ENCODE measurements at places on chromosomes 12 and 14. TPM values are rescaled to one million over a fixed set of nuclear protein-coding genes. Genes with fewer than 3 reads are reported as not detected.

- no peak for DNase-seq
- H3K36me3 ChIP-seq: no peaks in the 10 kb centered on the region
- H3K27ac ChIP-seq: no peak overlapping the region
- H3K27me3 ChIP-seq: no peaks in the 10 kb centered on the region
- H3K4me3 ChIP-seq: no peak overlapping the region
- H3K4me1 ChIP-seq: no peaks in the 10 kb centered on the region
Measured at GRCh38 chr12:68048648-68049297, 59.5 kb downstream of the IFNG-AS1 start.

DNA sequence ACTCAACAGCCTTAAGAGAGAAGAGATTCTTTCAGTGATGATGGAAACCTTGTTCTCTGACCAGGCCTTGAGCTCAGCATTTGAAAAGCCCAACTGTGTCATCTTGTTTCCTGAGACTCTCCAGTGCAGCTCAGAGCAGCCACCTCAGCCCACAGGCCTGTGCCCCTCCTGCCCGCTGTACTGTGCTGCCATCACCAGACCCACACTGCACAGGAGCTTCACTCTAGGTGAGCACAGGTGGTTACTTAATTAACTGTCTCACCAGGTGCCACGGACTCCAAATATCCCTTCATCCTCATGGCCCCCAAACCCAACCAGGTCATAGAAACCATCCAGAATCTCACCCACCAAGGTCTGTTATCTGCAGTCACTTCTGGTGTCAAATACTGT lies 51.3 kb downstream of the JAG2 start:
- no peaks in the 10 kb centered on the region for H3K4me1 ChIP-seq
- no peak overlapping the region for H3K4me3 ChIP-seq
- H3K36me3 ChIP-seq: no peaks in the 10 kb centered on the region
- H3K27me3 ChIP-seq: no peaks in the 10 kb centered on the region
- DNase-seq: no peak
- H3K27ac ChIP-seq: no peak overlapping the region

DNA sequence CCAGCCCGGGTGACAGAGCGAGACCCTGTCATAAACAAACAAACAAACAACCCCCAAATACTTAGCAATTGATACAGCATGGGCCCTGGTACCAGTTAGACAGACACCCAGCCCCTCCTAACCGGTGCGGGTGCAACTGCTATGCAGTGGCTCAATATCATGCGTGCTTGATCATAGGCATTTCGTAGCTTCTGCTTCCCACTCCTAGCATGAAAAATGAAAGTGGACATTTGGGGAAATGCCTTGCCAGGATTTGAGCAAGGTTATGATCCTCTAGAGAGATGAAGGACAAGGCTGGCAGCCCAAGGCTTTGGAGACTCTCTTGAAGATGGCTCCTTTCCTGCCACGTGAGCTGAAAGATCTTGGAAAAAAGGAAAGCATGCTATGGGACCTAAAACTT lies 13.7 kb downstream of the FGF6 start:
- H3K4me3 ChIP-seq: no peak overlapping the region
- no peak for DNase-seq
- H3K27me3 ChIP-seq: no peaks in the 10 kb centered on the region
- H3K4me1 ChIP-seq: no peaks in the 10 kb centered on the region
- no peak overlapping the region for H3K27ac ChIP-seq

DNA sequence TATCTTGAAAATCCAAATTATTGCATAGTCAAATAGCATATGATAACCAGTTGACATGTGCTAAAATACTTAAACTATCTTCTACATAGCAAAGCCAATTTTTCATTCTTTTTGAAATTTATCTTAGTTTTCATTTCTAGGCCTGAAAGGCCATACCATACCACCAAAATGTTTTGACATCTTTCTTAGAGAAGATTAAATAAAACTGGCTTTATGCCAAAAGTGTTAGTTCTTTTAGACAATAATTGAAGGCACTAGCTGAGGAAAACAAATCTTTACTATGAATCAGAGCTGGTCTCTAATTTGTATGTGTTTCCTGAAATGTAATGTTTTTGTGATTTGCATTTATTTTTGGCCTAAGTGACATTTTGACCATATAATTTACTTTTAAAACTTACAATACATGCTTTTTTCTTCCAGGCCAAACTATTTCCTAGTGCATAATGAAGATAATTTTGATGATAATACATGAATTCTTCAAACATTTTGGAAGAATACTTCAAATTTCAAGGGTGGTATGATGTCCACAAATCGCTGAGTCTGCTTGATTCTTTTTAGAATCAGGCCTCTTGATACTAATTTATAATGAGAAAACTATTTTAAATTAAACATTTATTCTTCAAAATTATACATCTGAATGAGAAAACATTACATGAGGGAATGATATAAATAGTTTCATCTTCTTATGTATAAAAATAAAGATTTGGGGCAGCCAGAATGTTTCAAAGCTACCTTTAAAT lies 6.5 kb upstream of the KCNMB4 start:
- H3K27me3 ChIP-seq: no peaks in the 10 kb centered on the region
- H3K27ac ChIP-seq: no peak overlapping the region
- H3K4me1 ChIP-seq: no peaks in the 10 kb centered on the region

- peak overlapping the region; percentile 58 for H3K27ac ChIP-seq
- H3K36me3 ChIP-seq: no peaks in the 10 kb centered on the region
- H3K4me1 ChIP-seq: peaks cover 12% of the 10 kb centered on the region
- H3K27me3 ChIP-seq: no peaks in the 10 kb centered on the region
- DNase-seq: peak; percentile 85
Measured at GRCh38 chr12:89351489-89352241, 636 bp downstream of the DUSP6 start.

GRCh38 chr12:43696154-43696553 lies 62.4 kb downstream of the PUS7L start:
- no peaks in the 10 kb centered on the region for H3K27me3 ChIP-seq
- no peak overlapping the region for H3K27ac ChIP-seq
- H3K4me3 ChIP-seq: no peak overlapping the region
- no peaks in the 10 kb centered on the region for H3K4me1 ChIP-seq

DNA sequence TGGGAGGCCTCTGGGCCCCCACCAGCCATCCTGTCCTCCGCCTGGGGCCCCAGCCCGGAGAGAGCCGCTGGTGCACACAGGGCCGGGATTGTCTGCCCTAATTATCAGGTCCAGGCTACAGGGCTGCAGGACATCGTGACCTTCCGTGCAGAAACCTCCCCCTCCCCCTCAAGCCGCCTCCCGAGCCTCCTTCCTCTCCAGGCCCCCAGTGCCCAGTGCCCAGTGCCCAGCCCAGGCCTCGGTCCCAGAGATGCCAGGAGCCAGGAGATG lies 729 bp upstream of the GAPDH start:
- H3K4me1 ChIP-seq: no peaks in the 10 kb centered on the region
- H3K36me3 ChIP-seq: peaks cover 10% of the 10 kb centered on the region
- peak overlapping the region; percentile 52 for H3K4me3 ChIP-seq
- H3K27ac ChIP-seq: no peak overlapping the region

DNA sequence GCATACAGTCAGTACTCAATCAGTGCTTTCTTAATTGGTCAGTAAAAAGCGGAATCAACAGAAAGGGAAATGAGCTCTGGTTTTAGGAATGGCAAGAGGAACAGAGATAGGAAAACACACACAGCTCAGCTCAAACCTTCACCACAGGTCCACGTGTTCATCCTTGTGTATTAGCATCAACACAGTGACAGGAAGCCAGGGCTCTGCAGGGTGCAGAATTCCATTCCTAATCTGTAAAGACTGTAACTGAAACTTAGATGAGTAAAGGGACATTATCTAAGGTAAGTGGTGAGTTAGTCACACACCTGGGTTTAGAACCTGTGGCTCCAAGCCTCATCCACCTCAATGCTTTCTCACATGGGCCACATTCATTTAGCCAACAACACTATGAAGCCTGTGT lies 1242.2 kb upstream of the TMEM132C start:
- no peaks in the 10 kb centered on the region for H3K36me3 ChIP-seq
- no peak overlapping the region for H3K27ac ChIP-seq
- H3K4me3 ChIP-seq: no peak overlapping the region
- no peaks in the 10 kb centered on the region for H3K27me3 ChIP-seq

RFX4 gene
- total RNA-seq: not detected

C1R gene
- total RNA-seq: 769 TPM

GPR65 gene
- 2.8 TPM for total RNA-seq

RBP5 gene
- 6.3 TPM for total RNA-seq

KLHL33 gene
- total RNA-seq: 0.39 TPM
